Cerebellar nuclear complex (tissue), 1 donor: ENCODE measurements at places on chromosomes 7 and 10.

- DNase-seq, result no peak
Measured at GRCh38 chr7:685540-685939, 41.0 kb upstream of the DNAAF5 start.

DNA sequence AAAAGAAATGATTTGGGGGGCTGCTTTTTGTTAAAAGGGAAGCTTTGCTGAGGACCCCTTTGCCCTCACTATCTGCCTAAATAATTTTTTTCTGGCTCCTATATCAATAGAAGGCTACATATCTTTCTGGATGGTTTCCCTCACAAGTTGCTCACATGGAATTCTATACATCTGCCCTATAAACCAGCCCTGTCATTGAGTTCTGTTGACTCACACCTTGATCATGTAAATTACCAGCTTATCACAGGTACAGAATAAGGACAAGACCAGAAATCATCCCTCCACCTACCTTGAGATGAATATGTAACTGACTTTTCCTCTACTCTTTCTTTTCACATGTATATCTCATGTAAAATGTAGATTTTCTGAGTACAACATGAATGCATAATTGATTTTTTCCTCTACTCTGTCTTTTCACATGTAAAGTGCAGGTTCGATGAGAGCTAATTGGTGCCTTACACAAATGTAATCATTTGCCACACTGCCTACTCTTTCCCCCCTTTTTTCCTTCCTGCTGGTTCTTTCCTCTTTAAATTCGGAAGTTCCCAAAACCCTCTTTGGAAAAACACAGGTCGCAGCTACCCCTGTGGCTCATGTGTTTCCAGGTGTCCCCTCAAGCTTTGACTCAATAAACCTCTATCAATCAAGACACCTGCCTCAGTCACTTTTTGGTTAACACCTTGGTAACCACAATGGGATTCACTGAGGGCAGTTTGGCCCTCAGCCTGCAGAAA lies 12.5 kb downstream of the CYP3A43 start:
- no peak for DNase-seq

- DNase-seq, result no peak
Measured at GRCh38 chr7:158296798-158297104, 290.9 kb downstream of the PTPRN2 start.

DNA sequence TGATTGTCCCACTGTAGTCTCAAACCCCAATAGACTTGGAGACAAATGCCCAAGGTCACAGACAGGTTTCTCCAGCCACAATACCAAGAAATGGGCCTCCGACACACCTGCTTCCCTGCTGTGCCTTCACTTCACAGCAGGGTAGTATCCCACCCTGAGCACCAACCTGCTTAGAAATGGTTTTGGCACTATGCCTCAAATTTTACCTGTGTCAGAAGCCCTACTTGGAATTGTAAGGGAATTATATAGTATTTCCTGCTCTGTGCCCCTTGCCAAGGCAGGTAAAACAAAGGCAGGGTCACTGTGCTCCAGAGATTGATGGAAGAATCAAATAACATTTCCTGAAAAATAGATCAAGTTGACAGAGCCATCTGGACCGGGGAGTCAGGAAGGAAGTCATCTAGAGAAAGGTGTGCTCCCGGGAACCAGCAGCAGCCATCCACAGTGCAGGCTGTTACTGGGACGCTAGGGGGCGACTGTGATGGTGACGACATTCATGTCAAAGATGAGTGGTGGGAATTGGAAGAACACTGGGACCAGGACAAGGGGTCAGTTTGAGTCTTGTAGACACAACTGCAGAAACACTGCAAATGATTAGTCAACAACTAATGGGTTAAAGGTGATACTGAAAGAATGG lies 117.8 kb upstream of the AKR1E2 start:
- DNase-seq, result no peak

- no peak for DNase-seq
Measured at GRCh38 chr7:123958186-123958703, 33.2 kb downstream of the SPAM1 start.

DNA sequence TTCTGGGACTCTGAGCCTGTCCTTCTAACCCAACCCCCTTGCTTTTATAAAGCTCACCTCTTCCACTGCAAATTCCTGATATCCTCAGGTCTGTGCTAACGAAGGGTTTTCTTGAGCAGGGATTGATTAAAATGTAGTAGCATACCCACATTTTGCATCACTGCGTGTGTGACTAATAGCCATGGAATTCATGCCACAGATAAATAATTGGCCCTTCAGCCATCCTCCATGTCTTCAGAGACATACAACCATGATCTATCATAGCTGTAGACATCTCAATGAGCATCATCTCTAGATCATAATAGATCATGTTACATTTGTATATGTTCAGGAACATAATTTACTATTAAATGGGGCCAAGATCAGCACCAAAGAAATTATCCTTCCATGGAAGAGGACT lies 990.3 kb downstream of the KCNMA1 start:
- no peak for DNase-seq

- DNase-seq, result no peak
Measured at GRCh38 chr10:89946106-89946505, 244.7 kb downstream of the KIF20B start.

GRCh38 chr7:124566583-124566982 lies 199.0 kb downstream of the GPR37 start:
- DNase-seq, result no peak

DNA sequence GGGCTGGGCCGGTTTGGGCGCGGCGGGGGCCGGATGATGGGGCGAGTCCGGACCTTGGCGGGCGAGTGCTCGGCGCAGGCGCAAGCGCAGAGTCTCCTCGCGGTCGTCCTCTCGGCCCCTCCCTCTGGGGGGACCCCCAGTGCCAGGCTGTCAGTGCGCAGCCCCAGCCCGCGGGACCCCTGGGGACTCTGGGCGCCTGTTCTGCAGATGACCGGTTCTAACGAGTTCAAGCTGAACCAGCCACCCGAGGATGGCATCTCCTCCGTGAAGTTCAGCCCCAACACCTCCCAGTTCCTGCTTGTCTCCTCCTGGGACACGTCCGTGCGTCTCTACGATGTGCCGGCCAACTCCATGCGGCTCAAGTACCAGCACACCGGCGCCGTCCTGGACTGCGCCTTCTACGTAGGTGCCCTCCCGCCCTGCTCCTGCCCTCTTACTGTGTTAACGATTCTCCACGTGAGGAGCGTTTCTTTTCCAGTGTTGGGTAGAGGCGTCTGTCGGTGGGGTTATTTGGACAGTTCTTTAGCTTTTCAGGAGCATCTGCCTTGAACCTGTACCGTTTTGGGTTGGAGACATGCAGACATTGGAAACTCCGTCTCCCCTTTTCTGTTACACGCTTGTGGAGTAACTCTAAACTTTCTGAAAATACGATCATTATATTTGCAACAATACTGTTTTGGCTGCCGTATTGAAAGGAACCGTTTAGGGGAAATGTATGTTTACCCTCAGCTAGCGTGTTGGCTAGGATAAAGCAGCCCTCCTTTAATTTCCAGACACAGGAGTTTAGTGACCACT lies 706 bp downstream of the BUB3 start:
- no peak for DNase-seq

GRCh38 chr7:48087349-48087748 lies 1.7 kb upstream of the UPP1 start:
- DNase-seq, result no peak

DNA sequence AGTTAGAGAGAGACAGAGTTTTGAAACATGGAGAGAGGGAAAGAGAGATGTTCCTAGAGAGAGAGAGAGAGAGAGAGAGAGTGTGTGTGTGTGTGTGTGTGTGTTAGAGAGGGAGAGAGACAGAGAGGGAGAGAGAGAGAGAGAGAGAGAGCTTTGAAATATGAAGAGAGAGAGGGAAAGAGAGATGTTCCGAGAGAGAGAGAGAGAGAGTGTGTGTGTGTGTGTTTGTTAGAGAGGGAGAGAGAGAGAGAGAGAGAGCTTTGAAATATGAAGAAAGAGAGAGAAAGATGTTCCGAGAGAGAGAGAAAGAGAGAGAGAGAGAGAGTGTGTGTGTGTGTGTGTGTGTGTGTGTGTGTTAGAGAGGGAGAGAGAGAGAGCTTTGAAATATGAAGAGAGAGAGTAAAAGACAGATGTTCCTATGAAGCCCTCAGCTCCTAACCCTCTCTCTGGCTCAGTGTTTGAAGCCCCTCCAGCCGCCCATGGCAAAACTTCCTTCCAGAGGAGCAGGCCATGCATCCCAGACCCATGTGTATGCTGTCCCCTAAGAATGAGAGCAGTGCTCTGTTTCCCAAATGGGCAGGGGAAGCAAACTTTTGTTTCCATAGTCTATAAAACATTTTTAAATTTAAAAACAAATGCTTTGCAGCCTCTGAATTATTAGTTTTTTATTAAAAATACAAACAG lies 130.9 kb downstream of the KCNMA1 start:
- DNase-seq, result no peak

- no peak for DNase-seq
Measured at GRCh38 chr10:75658915-75659314, 227.5 kb downstream of the LRMDA start.

- no peak for DNase-seq
Measured at GRCh38 chr7:83957333-83957732, 237.3 kb downstream of the SEMA3A start.

DNA sequence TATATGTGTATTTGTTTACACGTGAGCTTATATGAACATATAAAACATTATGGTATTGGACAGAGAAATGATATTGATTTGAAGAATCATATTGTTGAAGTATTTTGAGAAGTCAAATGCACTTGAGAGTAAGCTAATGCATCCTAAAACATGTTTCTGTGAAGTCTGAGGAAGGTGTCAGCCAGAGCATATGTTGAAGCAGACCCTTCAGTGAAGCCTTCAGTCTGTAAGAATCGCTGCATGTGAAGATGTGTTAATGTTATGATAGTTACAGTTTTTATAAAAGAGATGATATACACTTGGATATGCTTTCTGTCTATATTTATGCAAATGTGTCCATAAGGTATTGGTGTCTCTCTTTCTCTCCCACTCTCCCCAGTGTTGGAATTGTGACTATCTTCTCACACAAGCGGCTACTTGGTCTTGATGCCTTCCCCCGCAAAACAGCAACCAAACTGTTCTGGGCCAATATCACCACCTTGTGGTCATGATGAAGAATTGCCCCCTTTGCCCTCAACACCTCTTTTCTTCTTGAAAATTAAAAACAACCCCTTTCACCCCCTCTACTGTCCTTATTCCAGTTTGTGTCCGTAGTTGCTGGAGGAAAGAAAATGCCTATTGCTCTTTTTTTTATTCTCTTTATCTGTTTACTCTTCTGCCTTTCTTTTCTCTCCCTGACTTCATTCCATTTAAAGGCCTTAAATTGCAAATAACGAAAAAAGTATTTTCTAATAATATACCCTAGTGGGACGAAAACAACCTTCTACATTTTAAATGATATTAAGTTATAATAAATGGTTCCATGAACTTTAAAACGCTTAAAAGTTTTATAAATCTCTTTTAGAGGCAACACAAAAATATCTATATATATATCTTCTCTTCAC lies 64.9 kb downstream of the IKZF1 start:
- no peak for DNase-seq

- DNase-seq, result no peak
Measured at GRCh38 chr7:22325671-22326070, 31.3 kb downstream of the RAPGEF5 start.

- no peak for DNase-seq
Measured at GRCh38 chr7:149310113-149310836, 48.3 kb downstream of the ZNF783 start.

DNA sequence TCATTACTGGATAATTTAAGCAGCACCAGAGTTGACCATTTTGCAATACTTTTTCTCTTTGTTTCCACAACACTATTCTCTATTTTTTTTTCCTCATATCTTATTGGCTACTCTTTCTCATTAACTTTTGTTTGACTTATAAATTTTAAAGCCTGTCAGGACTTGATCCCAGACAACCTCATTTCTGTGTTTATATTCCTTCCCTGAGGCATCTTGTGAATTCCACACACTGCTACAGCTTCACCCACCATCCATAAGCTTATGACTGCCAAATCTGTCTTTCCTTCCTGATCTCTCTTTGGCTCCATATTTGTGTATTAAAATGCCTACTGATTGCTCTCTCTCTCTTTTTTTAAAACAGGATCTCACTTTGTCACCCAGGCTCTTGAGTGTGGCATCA lies 124.6 kb upstream of the MBL2 start:
- DNase-seq, result no peak

GRCh38 chr10:84267503-84268126 lies 22.8 kb downstream of the RGR start:
- DNase-seq, result no peak

- DNase-seq, result no peak
Measured at GRCh38 chr7:133646472-133647315, 393.8 kb downstream of the EXOC4 start.

DNA sequence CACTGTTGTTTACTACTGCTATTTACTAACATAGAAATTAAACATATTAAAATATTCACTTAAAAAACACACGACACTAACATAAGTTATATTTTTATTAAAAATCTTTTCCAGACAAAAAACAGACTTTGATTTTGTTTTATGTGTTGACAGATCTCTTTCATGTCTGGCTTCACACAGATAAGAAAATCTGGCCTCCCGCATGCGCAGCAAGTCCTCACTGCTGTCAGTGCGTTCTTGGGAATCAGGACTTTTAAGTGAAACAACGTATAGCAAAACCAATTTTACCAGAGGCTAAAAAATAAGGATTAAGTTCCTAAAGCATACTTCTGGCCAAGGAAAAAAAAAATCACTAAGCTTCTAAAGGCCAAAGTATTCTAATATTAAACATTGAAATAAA lies 1.2 kb upstream of the IDI1 start:
- DNase-seq, result no peak

GRCh38 chr10:85643845-85644525 lies 722.6 kb downstream of the GRID1 start:
- no peak for DNase-seq

GRCh38 chr10:26739071-26739631 lies 41.6 kb downstream of the PDSS1 start:
- DNase-seq, result no peak

- DNase-seq, result no peak
Measured at GRCh38 chr7:148921806-148922205, 37.7 kb upstream of the EZH2 start.

- DNase-seq, result no peak
Measured at GRCh38 chr7:94412762-94413322, 18.1 kb downstream of the COL1A2 start.

DNA sequence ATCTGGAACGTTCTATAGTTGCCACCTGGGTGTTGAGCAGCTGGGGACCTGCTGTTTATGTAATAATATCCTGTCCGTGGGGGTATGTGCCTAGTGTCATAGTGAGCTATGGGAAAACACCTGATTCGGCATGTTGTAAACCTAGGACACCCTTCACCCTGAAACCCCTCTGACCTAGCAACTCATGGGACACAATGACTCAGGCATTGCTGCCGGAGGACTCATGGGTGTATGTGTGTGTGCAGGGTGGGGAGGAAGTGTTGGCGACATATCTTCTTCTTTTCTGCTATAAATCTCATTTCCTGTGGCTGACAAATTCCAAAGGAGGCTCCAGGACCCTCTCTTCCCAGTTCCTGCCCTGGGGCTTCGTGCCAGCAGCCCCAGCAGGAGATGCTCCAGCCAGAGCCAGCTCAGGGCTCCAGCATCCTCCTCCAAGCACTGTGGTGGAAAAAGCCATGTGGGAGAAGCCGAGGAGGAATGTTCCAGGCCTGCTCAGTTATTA lies 77.0 kb upstream of the PODXL start:
- no peak for DNase-seq

GRCh38 chr7:75966190-75966961 lies 28.0 kb downstream of the TMEM120A start:
- DNase-seq, result no peak

- no peak for DNase-seq
Measured at GRCh38 chr7:8060241-8060640, 91.6 kb downstream of the GLCCI1 start.
